ENCODE measurements at places on chromosomes 1 and 21. TPM values are rescaled to one million over a fixed set of nuclear protein-coding genes. Genes with fewer than 3 reads are reported as not detected.
A peak's percentile ranks its signal among the peaks of the same experiment; 100 is the strongest.

DNA sequence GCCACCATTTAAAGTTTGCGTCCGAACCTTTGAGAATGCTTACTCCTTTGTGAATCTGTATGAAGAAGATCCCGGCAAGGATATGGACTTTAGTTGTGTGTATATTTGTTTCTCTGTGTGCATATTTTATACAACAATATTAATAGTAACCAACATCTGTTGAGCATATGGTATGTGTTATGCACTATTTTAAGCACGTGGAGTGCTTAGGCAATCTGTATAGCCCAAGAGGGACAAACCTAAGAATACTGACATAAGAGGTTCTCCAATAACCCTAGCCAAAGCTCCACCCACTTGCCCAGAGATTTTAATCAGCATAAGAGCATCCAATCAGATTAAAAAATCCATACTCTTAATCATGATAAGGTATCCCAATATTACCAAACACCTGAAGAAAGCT lies 92.7 kb downstream of the MAB21L3 start:
- H3K36me3 ChIP-seq, result peaks cover 4% of the 10 kb centered on the region
- no peak overlapping the region for H3K4me3 ChIP-seq
- no peak overlapping the region for H3K27ac ChIP-seq
- peaks cover 15% of the 10 kb centered on the region for H3K27me3 ChIP-seq

DNA sequence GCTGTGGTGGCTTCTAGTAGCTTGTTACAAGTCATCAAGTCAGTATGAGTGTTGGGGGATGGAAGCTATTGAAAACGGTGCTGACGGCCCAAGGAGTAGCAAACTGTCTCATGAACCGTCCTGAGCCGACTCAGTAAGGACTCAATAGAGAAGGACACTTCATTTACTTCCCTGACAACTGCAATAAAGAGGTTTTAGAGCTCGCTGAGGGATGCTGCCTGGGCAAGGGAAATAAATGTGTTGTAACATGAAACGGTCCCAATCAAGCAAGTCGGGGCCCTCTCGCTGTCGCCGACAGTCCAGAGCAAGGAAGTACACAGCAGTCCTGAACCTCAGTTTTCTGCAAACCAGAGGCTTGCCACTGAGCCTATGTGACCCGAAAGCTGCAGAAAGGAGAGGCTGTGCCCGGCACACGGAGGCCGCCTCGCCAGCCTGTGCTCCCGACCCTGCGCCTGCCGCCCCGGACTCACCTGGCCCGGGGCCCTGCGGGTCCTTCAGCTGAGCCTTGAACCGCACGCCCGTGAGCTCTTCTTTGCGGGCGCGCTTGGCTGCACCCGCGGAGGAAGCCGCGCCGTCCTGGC lies 423 bp downstream of the URB1 start:
- no peak overlapping the region for H3K27ac ChIP-seq
- H3K4me1 ChIP-seq, result peaks cover 40% of the 10 kb centered on the region

GRCh38 chr21:28235169-28235895 lies 757.3 kb downstream of the LTN1 start:
- no peaks in the 10 kb centered on the region for H3K4me1 ChIP-seq
- H3K27ac ChIP-seq, result no peak overlapping the region
- no peaks in the 10 kb centered on the region for H3K36me3 ChIP-seq
- H3K27me3 ChIP-seq, result no peaks in the 10 kb centered on the region
- H3K4me3 ChIP-seq, result no peak overlapping the region

DNA sequence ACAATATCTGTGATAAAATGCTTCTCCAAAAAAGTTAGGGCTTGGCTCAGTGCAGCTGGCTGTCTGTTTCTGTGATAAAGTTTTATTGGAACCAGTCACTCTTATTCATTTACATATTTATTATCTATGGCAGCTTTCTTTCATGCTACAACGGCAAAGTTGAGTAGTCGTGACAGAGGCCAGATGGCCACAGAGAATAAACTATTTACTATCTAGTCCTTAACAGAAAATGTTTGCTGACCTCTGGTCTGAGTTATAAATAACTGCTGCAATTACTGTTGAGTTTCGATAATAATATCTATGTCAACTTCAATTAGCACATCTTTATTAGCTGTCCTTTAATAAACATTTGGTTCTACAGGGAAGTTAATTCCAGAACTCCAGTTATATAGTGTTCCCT lies 180.2 kb upstream of the RUNX1 start:
- no peak overlapping the region for H3K4me3 ChIP-seq
- no peaks in the 10 kb centered on the region for H3K36me3 ChIP-seq
- H3K27me3 ChIP-seq, result no peaks in the 10 kb centered on the region
- peaks cover 17% of the 10 kb centered on the region for H3K4me1 ChIP-seq
- DNase-seq, result no peak

DNA sequence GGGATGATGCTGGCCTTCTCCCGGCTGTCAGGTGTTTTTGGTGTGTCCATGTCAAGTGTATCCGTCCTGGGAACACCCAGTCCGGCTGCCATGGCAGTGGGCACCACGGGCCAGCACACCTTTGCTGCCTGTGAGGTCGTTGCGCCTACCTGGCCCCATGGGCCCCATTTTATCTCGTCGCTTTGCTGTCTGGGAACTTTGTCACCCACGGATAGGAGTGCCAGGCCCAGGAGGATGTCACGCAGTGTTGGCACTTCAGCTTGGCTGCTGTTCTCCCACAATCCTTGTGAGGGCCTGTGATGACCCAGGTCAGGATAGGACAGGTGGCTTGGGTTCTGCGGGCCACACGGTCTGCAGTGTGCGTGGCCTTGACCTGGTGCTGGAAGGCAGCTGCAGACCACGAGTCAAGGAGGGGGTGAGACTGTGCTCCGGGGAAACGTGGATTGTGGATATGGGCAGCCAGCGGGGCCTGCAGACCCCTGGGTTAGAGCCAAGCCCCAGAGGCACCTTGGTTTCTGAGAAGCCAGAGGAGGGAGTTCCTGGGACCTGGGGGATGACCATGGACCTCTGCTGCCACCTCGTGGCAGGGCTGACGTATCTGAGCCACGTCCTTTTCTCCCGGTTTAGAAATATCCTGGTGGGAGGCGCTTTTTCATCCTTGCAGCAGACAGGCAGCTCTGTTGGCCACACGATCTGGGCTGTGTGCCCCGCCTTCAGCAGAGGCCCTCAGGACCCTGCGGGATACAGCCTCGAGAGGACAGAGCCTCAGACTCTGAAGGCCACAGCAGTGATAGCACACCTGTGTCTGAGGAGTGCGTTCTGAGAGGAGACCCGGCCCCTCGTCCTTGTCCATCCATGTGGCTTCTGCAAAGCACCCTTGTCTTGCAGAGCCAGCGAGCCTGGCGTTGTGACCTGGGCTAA lies 161.1 kb upstream of the COL6A1 start:
- H3K27ac ChIP-seq, result no peak overlapping the region
- H3K4me3 ChIP-seq, result no peak overlapping the region
- peaks cover 6% of the 10 kb centered on the region for H3K27me3 ChIP-seq
- peak; percentile 84 for DNase-seq
- peaks cover 18% of the 10 kb centered on the region for H3K4me1 ChIP-seq

DNA sequence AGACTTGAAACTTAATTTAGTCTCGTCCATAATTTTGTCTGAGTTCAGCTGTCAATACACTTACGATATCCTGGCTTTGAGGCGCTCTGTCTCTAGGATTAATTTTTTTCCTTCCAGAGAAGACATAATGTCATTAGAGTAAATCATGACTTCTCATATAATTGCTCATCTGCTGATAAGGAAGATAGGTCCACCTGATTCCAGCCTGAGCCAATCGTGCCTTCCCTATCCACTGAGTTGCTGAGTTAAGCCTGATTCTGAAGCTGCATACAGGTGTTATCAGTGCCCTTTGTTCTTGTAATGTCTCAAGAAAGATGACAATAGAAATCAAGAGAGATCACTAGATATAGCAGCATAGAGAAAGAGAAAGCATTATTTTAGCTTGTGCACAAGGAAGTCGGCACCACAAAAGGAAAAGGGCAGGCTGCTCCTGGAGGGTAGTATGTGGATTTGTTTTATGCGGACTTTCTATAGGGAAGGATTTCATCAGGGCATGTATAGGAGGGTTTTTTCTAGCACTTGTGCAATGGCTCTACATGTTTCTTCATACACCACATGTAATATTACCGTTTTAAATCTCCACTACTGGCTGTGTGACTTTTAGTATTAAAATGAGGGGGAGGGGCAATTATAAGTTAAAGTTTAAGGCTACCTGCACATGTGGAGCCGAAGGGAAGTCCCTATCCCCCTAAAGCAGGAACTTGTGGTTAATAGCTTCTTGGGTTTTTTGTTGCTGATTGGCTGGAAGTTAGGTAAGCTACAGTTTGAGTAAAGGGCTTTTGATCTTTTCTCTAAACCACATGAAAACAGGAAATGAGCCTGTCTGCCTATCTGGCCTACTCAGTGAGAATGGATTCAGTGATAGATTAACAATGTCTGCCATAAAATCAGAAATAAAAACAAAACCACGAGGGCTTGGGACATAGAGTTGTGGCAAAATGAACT lies 133.4 kb downstream of the PLPPR5 start:
- H3K27ac ChIP-seq, result peak overlapping the region; percentile 91
- peak overlapping the region; percentile 75 for H3K4me3 ChIP-seq
- no peaks in the 10 kb centered on the region for H3K27me3 ChIP-seq
- H3K36me3 ChIP-seq, result peaks cover 36% of the 10 kb centered on the region

The RGS7 gene
- not detected for total RNA-seq
